ENCODE measurements at places on chromosomes 12 and 14. TPM values are rescaled to one million over a fixed set of nuclear protein-coding genes. Genes with fewer than 3 reads are reported as not detected.

ESPL1 gene
- total RNA-seq, result not detected

TSPAN19 gene
- total RNA-seq, result under 0.01 TPM

TDRD9 gene
- not detected for total RNA-seq

NPFF gene
- not detected for total RNA-seq

ANO2 gene
- total RNA-seq, result 51.7 TPM

POTEG gene
- not detected for total RNA-seq

GPRC5D gene
- total RNA-seq, result not detected

PPP4R4 gene
- 2.3 TPM for total RNA-seq

KRT77 gene
- not detected for total RNA-seq

PTGR2 gene
- total RNA-seq, result 0.59 TPM

FAIM2 gene
- total RNA-seq, result 1.0 TPM

GRCh38 chr14:54516709-54517108, 7.0 kb downstream of the CGRRF1 start:
- no peak for DNase-seq

DNA sequence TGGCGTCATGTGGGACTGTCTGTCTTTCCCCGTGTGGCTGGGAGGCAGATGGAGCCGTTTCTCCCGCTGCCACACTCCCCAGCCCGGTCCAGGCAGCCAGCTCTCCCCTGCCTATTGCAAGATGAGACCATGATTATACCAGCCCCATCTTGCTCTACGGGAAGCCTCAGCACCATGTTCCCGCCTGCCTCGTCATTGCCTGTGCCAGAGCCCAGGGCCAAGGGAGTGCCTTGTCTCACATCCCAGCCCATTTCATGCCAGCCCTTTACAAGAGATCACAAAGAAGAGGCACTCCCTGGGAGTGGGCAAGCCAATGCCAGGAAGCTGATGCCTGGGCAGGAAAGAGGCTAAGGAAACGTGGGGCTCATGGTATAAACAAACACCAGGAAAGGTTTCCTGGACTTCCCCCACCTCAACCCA, 23.9 kb downstream of the GPR68 start:
- no peak for DNase-seq

DNA sequence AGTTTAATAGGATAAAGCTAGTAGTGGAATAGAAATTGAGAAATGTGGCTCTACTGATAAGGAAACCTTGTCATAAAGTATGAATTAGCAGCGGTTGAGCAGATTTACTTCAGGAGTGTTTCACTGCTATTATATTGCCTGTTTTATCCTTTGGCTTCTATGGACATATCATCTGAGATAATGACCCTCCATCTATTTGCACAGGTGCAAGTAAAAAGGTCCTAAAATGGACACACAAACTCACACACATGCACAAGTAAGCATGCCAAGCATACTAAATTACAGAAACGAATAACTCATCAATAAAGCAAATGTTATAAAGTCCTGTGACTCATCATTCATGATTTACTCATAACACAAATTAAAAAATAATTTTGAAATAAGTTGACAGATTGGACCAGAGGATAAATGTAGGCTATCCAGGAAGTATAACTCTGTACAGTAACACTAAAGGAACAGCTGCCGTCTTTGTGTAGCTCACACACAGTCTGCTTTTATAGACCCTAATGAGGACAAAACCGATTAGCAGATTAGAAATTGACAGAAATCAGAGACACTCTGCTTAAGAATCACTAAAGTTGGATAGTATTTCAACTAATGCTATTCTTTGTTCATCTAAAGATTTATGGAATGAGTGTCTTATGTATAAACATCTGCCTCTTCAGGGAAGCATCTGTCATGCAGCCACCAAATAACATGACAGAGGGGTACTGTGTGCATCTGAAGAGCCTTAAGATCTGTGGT, 73.9 kb downstream of the SYT1 start:
- no peak for DNase-seq

DNA sequence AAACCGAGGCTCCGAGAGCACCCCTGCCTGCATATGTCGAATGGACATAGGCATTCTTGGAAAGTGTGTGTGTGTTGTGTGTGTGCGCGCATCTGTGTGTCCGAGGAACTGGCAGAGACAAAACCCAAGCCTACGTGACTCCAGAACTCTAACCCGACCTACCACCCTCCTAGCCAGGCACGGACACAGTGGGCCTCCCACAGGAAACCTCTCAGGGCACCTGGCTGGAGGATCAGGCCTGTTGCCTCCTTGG, 556 bp upstream of the PGF start:
- DNase-seq, result no peak

DNA sequence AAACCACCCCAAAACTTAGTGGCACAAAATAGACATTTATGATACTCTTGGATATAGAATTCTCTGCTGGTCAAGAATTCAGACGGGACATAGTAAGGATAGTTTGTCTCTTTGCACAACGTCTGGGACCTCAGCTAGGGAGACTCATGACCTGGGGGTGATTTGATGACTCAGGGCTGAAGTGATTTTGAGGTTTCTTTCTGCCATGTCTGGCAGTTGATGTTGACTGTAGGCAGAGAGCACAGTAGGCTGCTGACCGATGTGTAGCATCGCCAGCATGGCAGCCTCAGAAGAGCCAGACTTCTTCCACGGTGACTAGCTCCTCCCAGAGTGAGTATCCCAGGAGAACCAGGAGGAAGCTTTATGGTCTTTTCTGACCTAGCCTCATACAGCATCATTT, 88.9 kb upstream of the FRMD6 start:
- DNase-seq, result no peak

DNA sequence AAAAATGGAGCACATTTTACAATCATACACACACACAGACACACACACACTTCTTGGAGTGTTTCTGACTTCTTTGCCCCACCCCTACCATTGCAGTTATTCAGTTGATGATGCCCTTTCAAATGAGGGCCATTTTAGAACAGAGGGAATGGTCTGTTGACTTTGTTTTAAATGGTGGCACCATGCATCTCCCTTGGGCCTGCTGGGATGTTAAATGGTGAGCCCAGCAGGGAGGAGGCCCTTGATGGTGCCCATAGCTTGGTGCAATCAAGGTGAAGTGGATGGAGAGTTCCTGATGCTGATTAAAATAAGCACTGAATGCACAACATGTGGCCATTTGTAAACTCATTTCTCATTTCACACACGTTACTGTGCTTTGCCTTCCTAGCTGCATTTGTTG, 13.3 kb downstream of the C12orf75 start:
- no peak for DNase-seq

DNA sequence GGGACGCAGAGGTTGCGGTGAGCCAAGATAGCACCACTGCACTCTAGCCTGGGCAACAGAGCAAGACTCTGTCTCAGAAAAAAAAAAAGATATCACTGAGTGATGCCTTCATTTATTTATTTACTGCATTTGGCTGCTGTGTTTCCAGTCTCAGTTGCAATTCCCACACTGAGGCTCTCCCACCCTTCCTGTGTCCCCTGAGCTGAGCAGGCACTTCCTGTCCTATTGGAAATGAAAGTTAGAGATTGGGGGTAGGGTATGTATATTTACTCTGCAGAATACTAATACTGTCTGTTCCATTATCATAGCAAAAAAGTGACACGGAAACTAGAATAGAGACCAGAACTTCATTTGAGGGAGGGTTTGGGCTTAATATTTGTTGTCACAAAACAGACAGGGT, 1.6 kb upstream of the RBMS2 start:
- no peak for DNase-seq

GRCh38 chr12:4243091-4243490, 30.5 kb upstream of the CCND2 start:
- DNase-seq, result no peak

- no peak for DNase-seq
Observed at GRCh38 chr12:14216405-14217294, 148.8 kb upstream of the ATF7IP start.

- DNase-seq, result no peak
Observed at GRCh38 chr12:30448038-30448437, 247.6 kb downstream of the IPO8 start.

GRCh38 chr12:104873374-104873773, 84.7 kb downstream of the SLC41A2 start:
- DNase-seq, result no peak

DNA sequence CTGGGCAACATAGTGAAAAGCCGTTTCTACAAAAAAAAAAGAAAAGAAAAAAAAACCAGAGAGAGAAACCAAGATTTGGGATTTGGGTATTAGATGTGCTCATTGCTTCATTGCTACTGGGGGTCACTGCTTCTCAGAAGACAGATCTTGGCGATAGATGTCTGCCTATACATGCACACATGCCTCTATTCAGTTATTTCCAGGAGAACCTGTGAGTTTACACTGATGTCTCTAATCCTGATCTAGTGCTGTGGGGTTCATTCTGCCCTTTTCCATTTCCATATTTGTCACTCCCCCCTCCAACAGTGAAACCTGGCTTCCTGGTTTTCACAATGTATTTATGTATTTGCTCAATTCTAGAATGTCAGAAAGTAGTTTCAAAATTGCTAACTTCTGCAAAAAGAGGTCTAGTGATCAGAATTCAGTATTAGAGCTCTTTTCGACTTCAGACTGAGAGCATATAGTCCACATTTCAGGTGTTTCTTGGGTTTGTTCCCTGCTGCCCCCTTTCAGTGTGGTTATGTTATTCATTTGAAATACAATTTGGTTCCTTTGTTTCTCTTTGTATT, 111.0 kb downstream of the SLC25A47 start:
- DNase-seq, result no peak

GRCh38 chr12:40314927-40315326, 90.1 kb downstream of the LRRK2 start:
- DNase-seq, result no peak

DNA sequence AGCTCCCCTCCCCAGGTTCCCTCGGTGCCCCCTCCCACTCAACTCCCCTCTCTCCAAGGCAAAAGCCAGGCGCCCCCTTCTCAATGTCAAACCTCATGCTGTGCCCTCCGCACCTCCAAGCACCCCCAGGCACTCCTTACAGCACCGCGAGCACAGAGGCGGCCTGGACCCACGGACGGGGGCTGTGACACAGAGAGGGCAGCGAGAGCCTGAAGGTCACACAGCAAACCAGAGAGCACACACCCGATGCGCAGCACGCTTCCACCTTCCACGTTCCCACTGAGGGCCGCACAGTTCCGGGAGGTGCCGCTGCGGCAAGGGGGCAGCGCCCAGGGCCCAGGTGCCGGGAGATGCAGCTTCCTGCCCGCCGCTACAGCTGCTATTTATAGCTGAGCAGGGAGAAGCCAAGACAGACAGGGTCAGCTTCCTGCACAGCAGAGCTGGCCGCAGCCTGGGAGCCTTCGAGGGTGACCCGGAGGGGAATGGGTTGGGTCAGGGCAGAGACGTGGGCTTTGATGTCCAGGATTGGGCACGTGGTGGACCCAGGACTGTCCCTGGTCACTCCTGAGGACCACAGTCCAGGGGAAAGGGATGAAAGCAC, 12.9 kb downstream of the NCOR2 start:
- DNase-seq, result no peak

DNA sequence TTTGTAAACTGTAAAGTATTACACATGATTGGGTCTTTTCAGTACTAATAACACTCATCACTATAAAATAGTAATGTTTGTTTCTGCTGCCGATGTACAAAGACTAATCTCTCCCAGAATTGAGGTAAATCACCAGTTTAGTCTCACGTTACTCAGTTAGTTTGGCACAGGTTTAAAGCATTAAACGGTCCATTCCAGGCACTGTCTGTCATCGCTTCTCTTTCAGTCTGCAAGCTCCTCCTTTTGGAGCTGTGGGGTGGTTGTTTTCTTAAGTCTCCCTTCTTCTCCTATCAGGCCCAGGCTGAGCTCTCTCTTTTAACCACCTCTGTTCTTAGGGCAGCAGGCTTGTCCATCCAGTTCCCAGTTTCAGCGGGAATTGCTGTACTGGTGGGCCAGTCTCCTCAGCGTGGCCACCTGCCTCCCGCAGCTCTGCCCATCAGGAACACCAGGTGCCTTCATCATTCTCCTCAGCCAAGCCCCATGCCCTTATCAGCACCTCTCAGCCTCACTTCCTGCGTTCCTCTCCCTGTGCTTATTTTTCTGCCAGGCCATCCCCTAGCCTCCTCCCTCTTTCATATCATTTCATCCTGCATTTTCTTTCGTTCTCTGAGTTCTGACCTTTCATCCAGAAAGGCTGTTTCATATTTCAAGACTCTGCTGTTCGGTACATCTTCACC, 149.0 kb downstream of the TGFB3 start:
- DNase-seq, result peak; percentile 58

- DNase-seq, result no peak
Observed at GRCh38 chr14:61932974-61933373, 170.8 kb downstream of the SNAPC1 start.

DNA sequence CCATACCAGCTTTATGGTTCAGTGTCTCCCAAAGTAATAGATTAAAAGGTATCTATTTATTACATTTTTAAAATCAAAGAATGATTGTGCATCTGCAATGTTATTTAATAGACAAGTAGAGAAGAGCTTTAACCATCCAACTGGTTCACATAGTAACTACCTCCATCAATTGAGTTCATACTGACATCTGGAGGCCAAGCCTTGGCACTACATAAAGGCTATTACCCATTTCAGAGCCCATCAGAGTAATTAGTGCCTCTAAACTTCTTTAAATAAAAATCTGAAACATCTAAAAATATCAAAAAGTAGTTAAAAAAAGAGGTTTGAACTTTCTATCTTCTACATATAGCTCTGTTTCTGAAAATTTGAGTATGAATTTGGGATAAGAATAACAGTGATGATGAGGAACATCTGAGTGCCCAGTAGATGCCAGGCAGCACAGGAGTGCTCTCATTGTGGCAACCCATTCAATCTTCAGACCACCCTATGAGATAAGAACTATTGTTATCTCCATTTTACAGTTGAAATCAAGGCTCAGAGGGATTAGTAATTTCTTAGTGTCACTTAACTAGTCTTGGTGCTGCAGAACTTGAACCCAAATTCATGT, 132.9 kb upstream of the DAAM1 start:
- DNase-seq, result no peak

- DNase-seq, result no peak
Observed at GRCh38 chr12:89051065-89051677, 301.1 kb downstream of the DUSP6 start.

- no peak for DNase-seq
Observed at GRCh38 chr12:69851976-69852375, 26.9 kb downstream of the MYRFL start.

DNA sequence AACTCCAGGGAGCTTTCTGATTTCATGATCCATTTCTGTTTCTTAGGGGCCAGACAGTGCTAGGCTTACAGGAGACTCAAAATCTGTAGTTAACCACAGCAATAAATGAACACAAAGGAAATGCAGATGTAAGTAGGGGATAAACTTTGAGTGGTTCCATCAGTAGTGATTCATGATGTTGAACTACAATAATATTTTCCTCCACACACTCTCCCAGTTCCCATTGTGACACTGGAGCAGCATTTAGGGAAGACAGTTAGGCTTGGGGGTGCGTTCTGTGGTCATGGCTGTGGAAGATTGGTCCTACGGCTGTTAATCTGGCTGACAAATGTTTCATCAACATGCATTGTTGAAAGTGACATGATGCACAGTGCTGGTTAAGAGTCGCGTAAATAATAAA, 66.9 kb downstream of the HMGA2 start:
- no peak for DNase-seq

- DNase-seq, result no peak
Observed at GRCh38 chr14:52473557-52473956, 78.7 kb downstream of the TXNDC16 start.

Data from uterus (tissue), 4 donors.